ENCODE measurements at places on chromosomes 16 and 17.

DNA sequence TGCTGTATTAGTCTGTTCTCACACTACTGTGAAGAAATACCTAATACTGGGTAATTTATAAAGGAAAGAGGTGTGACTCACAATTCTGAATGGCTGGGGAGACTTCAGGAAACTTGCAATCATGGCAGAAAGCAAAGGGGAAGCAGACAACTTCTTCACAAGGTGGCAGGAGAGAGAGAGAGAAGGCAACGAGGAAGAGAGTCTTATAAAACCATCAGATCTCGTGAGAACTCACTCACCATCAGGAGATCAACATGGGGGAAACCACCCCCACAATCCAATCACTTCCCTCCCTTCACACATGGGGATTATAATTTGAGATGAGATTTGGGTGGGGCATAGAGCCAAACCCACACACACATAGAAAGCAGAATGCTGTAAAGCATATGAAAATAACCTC lies 896.2 kb downstream of the CDH11 start:
- DNase-seq: no peak

- DNase-seq: no peak
Observed at GRCh38 chr17:5536866-5537650, 47.3 kb downstream of the NLRP1 start.

DNA sequence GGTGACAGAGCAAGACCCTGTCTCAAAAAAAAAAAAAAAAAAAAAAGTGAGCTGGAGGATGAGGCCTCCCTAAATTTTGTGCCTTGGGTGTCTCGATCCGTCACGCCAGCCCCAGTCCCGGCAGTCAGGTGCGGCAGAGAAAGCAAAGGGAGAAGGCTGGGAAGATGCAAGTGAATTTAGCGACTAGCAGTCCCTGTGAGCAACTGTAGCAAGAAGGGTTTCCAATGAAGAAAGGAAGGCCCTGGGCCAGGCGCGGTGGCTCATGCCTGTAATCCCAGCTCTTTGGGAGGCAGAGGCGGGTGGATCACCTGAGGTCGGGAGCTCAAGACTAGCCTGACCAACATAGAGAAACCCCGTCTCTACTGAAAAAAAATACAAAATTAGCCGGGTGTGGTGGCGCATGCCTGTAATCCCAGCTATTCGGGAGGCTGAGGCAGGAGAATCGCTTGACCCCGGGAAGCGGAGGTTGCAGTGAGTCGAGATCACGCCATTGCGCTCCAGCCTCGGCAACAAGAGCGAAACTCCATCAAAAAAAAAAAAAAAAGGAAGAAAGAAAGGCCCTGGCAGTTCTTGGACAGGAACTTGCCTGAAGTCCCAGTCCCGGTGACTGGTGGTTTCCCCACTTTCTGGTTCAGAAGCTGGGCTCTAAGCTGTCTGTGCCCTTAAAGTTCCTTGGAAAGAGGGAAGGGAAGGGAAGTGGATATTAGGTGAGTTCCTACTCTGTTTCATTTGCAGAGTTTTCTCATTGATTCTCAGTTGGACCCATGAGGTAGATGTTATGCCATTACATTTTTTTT lies 1.8 kb upstream of the QPRT start:
- no peak for DNase-seq

DNA sequence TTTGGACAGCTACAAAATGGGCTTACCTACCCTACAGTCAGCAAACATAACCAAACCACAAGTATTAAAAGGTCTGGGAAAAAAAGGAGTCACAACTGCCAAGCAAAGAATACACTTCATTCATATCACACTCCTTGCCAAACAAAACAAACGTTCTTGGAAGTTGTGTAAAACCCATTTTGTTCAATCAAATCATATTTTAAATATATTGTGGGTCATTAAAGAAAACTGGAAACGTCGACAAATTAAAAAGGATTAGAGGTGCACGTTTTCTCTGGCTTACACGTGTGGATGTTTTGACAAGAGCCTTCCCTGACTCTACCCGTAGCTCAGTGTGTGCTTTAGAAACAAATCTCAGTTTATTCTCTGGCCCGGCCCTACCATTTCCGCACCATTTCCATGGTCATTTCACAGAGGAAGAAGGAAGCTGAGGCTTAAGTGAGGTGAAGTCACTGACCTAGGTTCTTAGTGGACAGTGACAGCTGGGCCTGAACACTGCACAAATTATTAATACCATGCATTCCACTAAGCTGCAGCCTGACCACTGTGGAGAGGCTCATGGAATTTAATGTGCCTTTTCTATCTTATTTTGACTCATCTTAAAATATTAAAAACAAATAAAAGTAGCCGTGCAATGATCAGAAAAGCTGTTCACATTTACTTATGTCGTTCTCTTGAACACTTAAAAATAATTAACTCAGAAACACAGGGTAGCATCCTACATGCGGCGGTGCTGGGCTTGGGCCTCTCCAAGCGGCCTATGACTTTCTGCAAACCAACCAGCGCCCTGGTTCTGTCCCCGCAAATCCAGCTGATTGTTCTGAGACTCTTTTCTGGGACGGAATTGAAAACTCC lies 968 bp downstream of the CEP112 start:
- no peak for DNase-seq

- no peak for DNase-seq
Observed at GRCh38 chr16:84082835-84083569, 33.7 kb downstream of the MBTPS1 start.

DNA sequence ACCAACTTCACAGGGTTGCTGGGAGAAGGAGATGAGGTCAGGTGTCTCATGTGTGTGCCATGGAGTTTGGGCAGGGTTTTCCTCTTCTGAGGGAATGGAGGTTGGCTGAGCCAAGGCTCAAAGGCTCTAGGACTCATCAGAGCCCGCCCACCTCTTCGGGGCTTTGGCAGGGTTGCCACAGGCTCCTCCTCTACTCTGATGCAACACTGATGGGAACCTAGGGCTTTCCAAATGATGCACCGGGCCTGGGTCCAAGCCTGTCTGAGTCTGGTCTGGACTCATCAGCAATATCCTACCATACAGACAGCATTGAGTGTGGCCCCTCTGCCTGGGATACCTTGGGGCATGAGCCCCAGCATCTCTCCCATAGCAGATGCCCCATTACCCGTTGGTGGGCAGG lies 59.5 kb upstream of the LHX1 start:
- no peak for DNase-seq

DNA sequence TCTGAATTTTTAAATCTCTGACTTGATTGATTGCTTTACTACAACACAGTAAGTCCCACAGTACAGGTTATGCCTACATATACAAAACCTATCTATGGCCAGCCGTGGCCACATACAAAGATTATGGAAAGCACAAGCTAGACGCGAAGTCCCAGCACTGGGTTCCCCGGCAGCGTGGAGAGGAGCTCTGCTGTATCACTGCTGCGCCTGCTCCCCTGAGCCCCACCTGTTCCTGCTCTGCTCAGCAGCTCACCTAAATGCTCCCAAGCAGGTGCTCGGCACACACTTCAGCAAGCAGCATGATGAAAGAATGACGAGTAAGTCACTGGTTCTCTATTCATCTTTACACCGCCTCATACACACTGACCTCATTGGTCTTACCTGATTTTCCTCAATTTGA lies 20.6 kb downstream of the ZDHHC7 start:
- no peak for DNase-seq

Data from activated CD8-positive, alpha-beta memory T cell treated with anti-CD3 and anti-CD28 coated beads for 1 hour (primary cell).